Stimulated activated CD4-positive, alpha-beta T cell treated with anti-CD3 and anti-CD28 coated beads, Interleukin-4, amount 100 ng/mL, for 4 hours (primary cell): ENCODE measurements at places on chromosomes 3 and 15.

GRCh38 chr15:36941798-36942197 is 158.6 kb downstream of the MEIS2 start:
- DNase-seq: no peak

- DNase-seq: no peak
These were observed 2.7 kb upstream of the NR2E3 start for GRCh38 chr15:71807691-71808091.

DNA sequence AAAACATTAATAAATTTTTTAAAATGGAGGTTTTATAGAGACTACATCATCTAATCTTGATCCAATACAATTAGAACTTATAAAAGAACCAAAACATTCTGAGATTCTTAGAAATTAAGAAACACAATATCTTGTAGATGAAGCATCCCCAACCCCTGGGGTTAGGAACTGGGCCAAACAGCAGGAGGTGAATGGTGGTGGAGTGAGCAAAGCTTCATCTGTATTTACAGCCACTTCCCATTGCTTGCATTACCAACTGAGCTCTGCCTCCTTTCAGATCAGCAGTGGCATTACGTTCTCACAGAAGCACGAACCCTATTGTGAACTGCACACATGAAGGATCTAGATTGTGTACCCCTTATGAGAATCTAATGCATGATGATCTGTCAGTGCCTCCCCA is 36.3 kb downstream of the KNL1 start:
- DNase-seq: no peak

GRCh38 chr3:411226-411625 is 214.7 kb downstream of the CHL1 start:
- no peak for DNase-seq

DNA sequence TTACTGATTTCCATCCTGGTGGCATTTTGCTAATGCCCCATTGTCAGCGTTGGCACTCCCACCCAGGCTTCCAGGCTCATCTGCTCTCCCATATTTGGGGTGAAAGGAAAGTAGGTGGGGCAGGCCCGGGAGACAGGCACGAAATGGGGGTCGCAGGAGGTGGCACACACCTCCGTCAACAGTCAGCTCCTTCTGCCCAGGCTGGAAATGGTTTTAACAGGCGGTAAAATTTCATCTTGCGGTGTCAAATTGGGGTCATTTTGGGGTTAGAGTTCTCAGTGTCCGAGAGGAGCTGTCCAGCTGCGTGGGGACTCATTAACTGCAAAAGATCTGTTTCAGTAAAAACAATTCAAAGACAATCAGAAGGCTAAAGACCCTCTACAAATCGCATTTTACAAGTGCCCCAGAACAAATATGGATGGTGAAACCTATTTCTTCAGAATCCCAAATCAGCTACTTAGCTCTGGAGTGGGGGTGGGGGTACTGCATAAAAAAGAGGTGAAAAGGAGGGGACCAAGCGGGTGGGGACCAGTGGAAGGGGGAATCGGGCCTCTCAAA is 4.2 kb upstream of the MEIS2 start:
- DNase-seq: no peak

GRCh38 chr3:49554633-49555265 is 472 bp downstream of the BSN start:
- DNase-seq: peak; percentile 64

DNA sequence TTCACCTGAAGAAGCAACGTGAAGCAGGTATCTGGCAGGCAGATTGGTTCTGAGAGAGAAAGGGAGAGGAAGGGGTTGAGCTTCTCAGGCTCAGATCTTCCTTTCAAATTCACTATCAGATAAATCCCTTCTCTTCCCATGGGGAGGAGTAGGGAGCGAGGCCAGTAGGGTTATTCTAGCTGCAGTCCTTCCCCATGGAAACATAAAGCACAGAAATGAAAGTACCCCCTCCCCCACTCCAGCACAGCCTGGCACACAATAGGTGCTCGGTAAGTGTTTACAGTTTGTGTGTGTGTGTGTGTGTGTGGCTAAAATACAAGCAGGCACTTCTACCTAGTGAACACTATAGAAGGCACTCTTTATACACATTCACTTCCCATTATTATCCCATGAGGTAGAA is 20.8 kb upstream of the VPS8 start:
- DNase-seq: no peak

DNA sequence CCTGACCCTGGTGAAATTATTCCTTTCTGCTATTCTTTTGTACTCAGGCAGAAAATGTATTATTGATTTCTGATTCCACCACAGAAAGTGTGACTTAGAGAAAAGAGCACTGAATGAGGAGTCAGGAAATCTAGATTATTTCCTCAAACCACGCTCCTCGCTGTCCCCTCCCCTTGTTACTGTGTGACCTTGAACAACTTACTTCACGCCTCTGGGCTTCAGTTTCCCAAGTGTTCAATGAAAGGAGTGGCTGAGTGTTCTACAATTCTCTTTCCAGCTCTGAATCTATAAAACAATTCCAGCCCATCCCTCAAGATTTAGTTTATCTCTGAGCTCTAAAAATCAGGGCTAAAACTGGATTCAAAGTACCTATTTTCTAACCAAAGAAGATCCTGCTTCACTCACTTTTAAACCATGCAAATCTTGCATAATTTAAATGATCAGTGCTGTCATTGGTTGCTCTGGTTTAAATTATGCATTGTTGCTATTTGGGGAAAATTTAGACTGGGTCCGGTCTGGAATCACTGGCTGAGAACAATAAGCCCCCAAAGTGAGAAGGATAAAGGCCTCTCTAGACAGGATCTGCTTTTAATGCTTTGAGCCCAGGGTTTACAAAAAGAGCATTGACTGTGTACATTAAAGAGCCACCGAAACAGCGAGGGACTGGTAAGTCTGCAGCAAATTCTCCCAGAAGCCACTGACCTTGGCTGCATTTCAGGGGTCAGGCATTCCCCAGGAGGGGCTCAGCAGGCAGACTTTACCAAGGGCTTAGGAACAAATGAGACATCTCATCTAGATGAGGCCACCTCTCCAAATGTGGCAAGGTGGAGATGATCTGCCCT is 3.2 kb downstream of the TNIK start:
- DNase-seq: no peak

GRCh38 chr3:188929137-188929536 is 242.6 kb upstream of the TPRG1 start:
- no peak for DNase-seq

- no peak for DNase-seq
These were observed 1.5 kb upstream of the HEG1 start for GRCh38 chr3:125057186-125057850.

DNA sequence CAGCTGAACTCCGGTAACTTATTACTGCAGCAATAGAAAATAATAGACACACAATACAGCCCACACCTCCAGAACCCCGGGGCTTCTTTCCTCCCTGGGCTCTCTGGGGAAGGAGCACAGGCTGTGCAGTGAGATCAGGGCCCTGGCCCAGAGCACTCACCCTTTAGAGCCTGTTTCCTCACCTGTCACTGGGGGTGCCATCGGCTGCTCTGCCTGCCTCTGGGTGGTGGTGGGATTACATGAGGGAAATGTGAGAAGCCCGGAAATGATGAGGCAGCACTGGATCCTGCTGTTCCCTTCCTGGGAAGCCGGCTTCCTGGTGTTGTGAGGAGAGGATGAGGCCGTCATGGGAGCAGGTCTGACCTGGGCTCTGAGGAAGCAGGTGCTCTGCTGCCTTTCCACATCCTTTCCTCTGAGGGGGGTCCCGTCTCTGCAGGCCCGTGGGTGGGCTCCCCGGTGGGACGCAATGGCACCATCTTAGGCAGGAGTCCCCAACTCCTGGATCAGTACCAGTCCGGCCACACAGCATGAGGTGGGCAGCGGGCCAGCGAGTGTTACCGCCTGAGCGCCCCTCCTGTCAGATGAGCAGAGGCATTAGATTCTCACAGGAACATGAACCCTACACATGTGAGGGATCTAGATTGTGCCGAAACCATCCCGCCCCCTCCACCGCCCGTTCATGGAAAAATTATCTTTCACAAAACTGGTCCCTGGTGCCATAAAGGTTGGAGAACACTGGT is 220.9 kb upstream of the CTDSPL start:
- no peak for DNase-seq

GRCh38 chr3:15646851-15647511 is 45.4 kb downstream of the BTD start:
- DNase-seq: no peak

GRCh38 chr3:52237657-52238172 is 1.2 kb downstream of the TWF2 start:
- DNase-seq: no peak

DNA sequence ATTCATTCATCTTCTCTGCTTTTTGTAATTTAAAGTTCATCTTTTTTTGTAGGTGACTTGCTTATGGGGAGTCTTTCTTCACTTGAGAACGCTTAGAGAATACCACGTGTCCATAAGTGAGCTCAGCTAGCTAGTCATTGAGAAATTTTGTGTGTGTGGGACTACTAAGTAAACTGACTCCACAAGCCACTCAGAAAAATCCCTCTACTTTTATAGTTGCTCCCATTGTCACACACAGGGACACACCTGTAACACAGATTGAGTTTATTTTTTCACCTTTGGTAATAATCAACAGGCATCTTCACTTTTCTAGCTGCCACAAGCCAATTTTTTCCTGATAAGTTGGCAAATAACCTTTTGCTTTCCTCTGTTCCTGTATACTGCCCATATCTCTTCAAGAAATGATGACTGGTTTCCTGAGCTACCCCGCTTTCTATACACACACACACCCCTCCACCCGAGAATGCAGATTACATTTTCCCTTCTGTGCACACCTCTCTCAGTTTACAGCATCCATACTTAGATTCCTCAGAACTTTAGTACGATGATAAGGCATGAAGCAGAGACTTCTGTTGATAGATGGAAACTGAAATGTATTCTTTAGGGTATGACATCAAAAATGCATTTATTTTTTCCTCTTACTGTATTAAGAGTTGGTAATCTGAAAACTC is 4.6 kb downstream of the TSC22D2 start:
- DNase-seq: no peak

DNA sequence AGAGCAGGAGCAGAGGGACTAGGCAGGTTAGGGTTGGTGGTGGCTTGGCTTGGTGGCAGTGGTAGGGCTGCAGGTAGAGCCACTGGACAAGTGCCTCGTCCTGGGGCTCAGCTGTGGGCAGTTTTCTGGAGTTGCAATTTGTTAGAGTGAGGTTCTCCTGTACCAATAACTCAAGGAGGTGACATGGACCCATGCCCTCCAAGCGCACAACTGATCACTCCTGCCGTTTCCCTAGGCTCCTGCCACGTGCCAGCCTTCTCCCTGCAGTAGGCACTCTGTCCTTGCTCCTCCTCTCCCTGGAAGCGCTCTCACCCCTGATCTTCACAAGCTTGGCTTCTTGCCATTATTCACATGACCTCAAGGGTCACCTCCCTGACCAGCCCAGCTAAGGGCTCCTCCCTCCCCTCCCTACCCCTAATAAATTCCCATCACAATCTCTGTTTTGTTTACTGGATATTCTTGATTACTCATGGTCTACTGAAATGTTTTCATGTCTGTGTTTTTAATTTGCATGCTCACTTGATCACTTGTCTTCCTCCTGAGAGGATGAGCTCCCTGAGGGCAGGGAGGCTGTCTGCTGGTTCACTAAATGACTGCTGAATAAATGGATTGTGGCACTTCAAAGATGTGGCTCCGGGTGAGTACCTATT is 3.3 kb downstream of the WNT7A start:
- DNase-seq: no peak

DNA sequence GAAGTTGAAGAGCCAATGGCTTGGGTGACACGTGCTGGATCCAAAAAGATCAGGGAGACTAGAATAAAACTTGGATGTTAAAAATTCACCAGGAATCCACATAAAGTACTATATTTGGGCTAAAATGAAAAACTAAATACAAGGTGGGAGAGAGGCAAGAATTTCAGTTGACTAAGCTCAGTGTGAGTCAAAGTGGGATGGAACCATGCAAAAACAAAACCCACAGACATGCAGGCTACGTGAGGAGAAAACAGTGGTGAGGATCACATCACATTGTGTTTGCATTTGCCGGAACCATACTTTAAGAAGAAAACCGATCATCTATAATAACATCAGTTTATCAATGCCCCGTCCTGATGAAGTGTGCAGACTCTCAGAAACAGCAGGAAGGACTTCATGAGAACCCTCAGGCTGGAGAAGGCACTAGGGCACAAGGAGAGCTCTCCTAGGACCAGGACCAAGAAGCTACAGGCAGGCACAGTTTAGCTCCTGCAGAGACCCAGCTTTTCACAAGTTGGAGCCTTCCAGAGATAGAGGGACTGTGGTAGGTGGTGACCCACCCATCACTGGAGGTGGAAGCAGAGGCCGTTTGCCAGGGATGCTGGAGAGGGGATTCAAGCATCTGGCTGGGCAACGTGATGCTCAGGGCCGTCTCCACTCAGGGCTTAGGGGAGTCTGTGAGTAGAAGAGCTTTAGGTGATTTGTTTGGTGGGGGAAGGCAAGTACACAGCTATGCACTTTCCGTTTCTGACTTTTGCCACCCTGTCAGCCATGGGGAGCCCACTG is 29.0 kb upstream of the NR2E3 start:
- DNase-seq: no peak

- no peak for DNase-seq
These were observed 40.1 kb downstream of the VGLL4 start for GRCh38 chr3:11603628-11604027.

DNA sequence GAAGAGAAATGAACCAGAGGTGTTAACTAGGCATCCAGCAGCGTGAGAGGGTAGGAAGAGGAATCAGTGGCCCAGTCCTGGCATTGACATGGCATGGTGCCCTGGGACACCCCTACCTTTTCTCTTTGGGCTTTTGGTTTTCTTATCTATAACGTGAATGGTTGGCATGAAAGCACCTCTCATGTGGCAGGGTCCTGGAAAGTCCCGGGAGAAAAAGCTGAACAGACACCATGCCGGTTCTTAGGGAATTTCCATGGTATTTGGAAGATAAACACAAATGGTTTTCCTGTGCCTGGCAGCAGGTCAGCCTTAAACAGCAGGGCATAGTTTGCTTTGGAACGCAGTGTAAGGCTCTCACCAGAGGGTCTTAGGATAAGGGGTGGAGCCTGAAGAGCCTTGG is 15.4 kb downstream of the ARNT2 start:
- DNase-seq: no peak
